ENCODE measurements at places on chromosomes 5 and 9.

DNA sequence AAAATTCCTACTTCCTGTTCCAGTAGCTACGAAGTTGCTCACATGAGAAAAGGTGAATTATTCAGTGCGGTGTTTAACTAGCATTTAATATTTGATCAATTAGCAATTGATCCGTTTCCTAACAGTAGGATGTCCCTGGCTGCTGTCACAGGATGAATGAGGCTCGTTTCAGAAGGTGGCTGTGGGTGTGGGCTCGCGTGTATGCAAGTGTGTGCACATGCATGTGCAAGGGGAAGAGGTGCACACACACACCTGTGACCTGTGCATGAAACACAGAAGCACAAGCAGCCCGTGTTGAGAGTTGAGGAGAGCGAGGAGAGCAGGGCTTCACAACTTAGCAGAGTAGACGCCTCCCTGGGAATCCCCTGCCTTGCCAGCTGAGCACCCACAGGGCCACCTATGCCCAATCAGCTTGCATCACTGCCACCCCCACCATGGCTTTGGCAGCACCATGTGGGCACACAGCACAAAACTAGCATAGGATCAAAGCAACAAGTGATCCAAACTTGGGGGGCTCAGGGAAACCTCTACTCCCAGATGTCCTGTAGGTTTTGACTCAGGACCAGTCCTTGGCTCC is 107.2 kb downstream of the C5orf15 start:
- no peak for DNase-seq

DNA sequence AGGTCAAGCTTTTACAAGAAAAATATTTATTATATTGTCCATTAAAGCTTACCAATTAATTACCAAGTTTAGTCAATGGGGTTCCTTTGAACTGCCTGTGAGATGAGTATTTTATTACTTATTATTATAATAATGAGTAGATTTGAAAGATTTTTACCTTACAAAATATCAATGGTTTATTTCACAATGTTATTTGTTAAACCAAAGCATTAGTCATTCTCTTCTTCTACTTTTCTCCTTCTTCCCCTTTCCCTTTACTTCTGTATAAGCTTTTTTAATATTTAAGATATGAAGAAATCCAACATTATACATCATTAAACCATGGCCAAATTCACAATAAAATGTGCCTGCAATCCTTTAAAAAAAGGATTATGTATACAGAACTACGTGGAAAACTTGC is 369.5 kb downstream of the ARL15 start:
- DNase-seq, result no peak

- no peak for DNase-seq
Observed at GRCh38 chr9:126304971-126305320, 21.7 kb upstream of the MVB12B start.

DNA sequence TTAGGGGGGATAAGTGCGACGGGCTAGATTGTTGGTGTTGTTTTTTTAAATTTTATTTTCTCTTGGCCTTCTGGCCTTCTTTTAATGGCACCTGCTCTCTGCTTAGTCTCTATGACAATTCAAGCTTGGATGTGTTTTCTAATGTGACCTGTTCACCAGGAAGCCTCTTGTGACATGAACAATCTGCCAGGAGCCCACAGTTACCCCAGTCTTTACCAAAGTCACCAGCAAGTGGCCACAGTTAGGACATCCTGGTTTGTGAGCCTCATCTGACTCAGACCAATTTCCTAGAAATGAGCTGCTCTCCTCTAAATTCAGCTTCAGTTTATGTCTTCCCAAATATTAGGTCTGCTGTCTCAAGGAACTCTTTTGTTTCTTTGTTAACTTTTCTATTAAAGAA is 135.8 kb downstream of the TLE4 start:
- no peak for DNase-seq

All from neural progenitor cell (in vitro differentiated cells).